ENCODE measurements at places on chromosomes 11 and 22. TPM values are rescaled to one million over a fixed set of nuclear protein-coding genes. Genes with fewer than 3 reads are reported as not detected.

GRCh38 chr11:10993186-10993585 lies 135.3 kb upstream of the ZBED5 start:
- no peak for DNase-seq

- no peak for DNase-seq
Observed at GRCh38 chr11:79506734-79507344, 66.0 kb upstream of the TENM4 start.

- no peak for DNase-seq
Observed at GRCh38 chr11:122440811-122441665, 214.5 kb upstream of the UBASH3B start.

GRCh38 chr11:67664696-67665540 lies 9.5 kb downstream of the ALDH3B2 start:
- DNase-seq, result no peak

GRCh38 chr11:10797531-10797930 lies 11.2 kb downstream of the EIF4G2 start:
- DNase-seq, result no peak

DNA sequence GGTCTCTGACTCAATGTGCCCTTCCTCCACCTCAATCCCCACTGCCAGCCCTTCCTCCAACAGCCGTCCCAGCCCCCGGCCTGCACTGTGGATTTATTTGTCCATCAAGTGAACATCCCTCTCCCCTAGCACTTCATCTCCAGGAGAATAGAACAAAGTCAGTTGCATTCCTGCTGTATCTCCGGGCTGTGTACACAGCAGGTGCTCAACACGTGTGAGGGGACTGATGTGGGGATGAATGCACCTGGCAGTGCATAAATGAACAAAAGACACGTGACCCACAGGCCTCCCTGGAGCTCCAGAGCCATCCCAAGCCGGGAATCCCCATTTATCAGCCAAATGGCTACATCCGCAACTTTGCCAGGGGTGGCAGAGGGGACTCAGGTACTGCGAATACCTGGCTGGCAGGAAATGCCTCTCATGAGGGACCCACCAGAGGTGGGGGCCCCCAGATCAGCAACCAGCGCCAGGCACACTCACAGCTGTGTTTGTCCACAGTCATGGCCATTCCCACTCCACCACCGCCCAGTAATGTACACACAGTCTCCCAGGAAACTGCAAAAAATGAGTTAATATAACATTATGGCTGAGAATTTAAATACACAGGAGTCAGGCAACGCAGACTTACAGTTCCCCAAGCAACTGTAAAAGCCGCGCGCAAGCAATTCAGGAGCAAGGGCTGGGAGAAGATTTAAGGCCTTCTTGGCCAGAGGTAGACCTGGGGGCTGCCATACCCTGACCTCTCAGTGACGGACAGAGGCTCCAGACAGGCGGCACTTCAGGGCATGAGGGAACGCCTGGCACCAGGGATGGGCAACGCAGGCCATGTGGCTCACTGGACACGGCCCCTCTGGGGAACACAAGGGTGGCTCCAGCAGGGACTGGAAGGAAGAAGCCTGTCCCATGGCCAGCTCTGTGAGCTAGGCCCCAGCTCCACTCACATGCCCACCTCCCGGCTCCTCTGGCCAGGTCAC lies 50.3 kb upstream of the TCF20 start:
- no peak for DNase-seq

GRCh38 chr22:30288419-30289140 lies 725 bp downstream of the CASTOR1 start:
- no peak for DNase-seq

MS4A7 gene
- polyA plus RNA-seq, result 1.0 TPM

CLDN5 gene
- 3.6 TPM for polyA plus RNA-seq

Data from immature natural killer cell (primary cell).